ENCODE measurements at places on chromosomes 5 and 9. TPM values are rescaled to one million over a fixed set of nuclear protein-coding genes. Genes with fewer than 3 reads are reported as not detected.

SPATA31E1 gene
- not detected for total RNA-seq

NREP gene
- 42.6 TPM for total RNA-seq

SH2D3C gene
- total RNA-seq: not detected

SH3PXD2B gene
- total RNA-seq: 25.2 TPM

- no peak for DNase-seq
These were observed 330.8 kb upstream of the RFX3 start for GRCh38 chr9:3856592-3856991.

- no peak for DNase-seq
These were observed 78.7 kb upstream of the TYRP1 start for GRCh38 chr9:12614488-12614887.

DNA sequence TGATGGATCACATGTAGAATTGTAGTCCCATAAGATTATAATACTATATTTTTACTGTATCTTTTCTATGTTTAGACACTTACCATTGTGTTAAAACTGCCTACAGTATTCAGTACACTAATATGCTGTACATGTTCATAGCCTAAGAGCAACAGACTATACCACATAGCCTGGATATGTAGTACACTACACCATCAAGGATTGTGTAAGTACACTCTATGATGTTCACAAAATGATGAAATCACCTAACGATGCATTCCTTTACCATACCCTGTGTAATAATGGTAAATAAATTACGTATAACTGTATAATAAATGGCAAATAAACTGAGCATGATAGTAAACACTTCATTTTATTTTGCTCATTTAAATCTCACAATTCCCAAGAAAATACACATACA is 60.3 kb downstream of the RICTOR start:
- DNase-seq: no peak

GRCh38 chr9:123796618-123797484 is 133.1 kb downstream of the DENND1A start:
- no peak for DNase-seq

DNA sequence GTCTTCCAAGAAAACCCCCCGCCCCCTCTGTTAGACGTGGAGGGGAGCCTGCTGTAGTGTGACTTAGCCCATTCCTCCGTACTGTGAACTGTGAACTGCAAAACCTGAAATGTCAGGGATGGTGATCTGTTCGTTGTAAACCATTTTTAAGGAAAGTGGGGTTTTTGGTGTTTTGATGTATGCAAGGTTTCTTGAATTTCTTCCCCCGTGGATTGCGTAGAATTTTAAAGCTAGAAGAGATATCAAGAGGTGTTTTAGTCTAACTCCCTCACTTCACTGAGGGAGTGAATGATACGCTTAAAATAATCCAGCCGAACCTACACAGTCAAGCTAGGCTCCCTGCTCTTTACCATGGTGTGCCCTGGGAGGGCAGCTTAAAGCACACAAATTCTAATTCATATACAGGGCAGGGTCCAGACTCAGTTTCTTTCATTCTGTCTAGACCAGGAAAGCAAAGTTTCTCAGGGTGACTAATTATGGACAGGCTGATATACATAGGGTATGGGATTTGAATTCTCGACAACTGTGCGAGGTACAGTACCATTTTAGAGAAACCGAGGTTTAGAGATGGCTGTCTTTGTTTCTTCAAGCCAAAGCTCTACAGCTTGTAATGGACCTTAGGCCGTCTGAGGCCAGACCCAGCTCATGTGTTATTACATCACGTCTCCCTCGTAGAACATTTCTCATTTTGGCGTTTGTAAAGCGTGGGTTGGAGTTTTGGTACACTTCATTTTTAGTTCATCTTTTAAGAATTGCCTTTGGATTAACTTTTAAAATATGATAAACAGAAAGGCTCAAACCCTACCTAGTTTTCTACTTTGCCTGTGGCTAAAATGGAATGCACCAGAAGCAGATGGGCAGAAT is 2.7 kb downstream of the PTGER4 start:
- no peak for DNase-seq

DNA sequence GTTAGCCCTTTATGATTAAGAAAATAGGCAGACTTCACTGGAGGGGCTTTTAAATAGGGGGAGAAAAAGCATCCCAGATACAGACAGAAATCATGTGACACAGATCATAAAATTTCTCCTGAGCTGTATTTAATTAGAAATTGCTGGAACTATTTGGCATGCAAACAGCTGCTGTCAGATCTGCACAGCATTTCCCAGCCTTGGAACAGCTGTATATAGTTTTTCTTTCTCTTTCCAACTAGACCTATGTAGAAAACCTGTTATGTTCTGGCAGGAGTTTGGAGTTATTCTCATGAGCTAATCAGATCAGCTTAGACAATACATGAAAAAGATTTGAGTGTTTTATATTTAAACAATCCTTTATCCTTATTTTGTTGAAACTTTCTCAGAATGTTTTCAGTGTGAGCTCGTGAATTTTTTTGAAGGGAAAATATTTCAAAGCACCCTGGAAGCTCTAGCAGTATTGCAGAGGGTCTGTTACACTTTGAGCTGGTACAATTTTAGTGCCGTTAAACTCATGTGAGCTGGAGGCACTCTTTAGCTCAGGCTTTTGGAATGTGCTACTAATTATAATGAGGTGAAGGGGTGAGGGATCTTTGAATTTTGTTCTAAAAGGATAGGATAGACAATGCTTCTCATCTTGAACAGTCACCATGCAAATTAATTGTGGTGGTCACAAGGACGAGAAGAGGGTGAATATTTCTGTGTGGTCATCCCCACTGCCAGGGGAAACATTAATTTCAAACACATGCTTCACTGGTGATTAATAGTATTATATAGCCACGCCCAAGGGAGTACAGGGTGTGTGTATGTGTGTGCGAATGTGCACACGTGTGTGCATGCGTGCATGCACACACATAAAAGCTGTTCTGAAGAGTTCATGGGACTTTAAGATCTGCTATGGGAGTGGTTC is 239.4 kb upstream of the FBXL7 start:
- DNase-seq: no peak
